Kidney (tissue), 22 donors: ENCODE measurements at places on chromosomes 2 and 18. TPM values are rescaled to one million over a fixed set of nuclear protein-coding genes. Genes with fewer than 3 reads are reported as not detected.

DNA sequence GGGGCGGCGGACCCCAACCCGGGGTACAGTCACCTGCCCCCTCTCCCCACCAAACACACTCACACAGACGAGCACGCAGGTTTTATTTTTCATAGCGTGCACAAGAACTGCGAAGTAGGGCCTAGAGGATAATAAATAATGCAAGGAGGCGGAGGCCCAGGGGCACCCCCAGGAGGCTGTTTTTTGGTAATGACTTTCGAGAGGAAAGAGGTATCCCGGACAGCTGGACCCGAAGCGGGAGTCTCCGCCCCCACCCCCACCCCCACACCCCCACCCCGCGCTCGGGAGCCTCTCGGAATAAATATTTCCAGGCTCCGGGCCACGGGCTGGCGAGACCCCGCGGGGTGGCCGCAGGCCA is 3.4 kb downstream of the CYP26B1 start:
- H3K27me3 ChIP-seq: peaks cover 25% of the 10 kb centered on the region
- H3K4me1 ChIP-seq: no peaks in the 10 kb centered on the region
- H3K4me3 ChIP-seq: no peak overlapping the region
- no peak for DNase-seq
- H3K27ac ChIP-seq: no peak overlapping the region
- no peaks in the 10 kb centered on the region for H3K36me3 ChIP-seq

- H3K36me3 ChIP-seq: no peaks in the 10 kb centered on the region
- no peaks in the 10 kb centered on the region for H3K27me3 ChIP-seq
- peaks cover 6% of the 10 kb centered on the region for H3K4me1 ChIP-seq
- peak; percentile 39 for DNase-seq
- no peak overlapping the region for H3K27ac ChIP-seq
- no peak overlapping the region for H3K4me3 ChIP-seq
Measured at GRCh38 chr2:12684471-12684936, 32.2 kb upstream of the TRIB2 start.

The LDLRAD4 gene
- 2.3 TPM for polyA plus RNA-seq

DNA sequence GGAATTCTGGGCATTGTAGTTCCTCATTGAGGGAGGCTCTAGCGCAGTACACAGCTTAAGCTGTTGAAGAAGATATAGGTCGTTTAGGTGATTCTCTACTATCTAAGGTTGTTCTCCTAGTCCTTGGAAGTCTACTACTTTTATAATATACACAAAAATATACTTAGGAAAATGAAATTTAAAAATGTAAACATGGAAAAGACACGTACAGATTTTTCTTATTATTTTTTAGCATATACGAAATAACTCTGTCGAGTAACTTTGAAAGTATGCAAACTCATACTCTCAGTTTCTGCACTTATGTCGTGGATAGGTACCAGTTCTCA is 272 bp upstream of the FASTKD1 start:
- H3K27me3 ChIP-seq: no peaks in the 10 kb centered on the region
- no peaks in the 10 kb centered on the region for H3K36me3 ChIP-seq
- DNase-seq: no peak
- peak overlapping the region; percentile 74 for H3K4me3 ChIP-seq
- H3K27ac ChIP-seq: no peak overlapping the region
